ENCODE measurements at places on chromosomes 16 and 17.

- no peaks in the 10 kb centered on the region for H3K36me3 ChIP-seq
- no peak overlapping the region for H3K27ac ChIP-seq
- no peak for DNase-seq
Measured at GRCh38 chr16:27759967-27760788, 210.2 kb downstream of the KATNIP start.

DNA sequence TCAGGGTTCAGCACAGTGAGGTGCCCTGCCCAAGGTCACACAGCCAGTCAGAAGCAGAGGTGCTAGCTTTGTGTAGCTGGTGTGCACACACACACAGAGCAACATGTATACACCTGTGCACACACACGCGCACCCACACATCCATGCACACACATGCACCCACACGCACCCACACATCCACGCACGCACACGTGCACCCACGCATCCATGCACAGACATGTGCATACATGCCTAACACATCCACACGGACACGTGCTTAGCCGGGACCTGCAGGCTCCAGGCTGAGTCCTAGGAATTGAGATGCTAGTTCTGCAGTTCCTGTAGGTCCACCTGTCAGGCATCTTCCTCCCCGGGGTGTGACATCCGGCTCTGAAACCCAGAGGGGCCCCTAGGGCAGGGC lies 13.0 kb upstream of the DPEP1 start:
- H3K4me3 ChIP-seq, result no peak overlapping the region
- DNase-seq, result no peak
- H3K27ac ChIP-seq, result no peak overlapping the region
- H3K36me3 ChIP-seq, result no peaks in the 10 kb centered on the region
- peaks cover 8% of the 10 kb centered on the region for H3K4me1 ChIP-seq

DNA sequence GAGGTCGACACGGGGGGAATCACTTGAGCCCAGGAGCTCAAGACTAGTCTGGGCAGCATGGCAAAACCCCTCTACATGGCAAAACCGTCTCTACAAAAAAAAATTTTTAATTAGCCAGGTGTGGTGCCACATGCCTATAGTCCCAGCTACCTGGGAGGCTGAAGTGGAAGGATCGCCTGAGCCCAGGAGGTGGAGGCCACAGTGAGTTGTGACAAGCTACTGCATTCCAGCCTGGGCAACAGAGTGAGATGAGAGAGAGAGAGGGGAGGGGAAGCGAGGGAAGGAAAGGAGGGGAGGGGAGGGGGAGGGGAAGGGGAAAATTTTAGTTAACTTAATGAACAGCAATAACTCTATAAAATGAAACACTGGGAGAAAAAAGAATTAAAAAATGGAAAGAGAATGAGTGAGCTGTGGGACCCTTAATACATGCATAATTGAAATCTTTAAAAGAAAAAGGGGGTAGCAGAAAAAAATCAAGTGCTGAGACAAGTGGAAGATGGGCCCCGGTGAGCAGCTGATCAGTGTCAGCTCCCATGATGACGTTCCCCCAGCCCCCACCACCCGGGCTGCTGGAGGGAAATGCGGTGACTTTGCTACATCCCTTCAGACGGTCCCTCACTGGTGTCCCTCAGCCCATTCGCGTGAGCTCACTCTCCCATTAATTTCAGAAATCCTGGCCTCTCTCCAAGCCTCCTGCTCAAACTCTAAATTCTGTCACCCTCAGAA lies 2.7 kb downstream of the ASGR2 start:
- no peaks in the 10 kb centered on the region for H3K36me3 ChIP-seq
- peaks cover 6% of the 10 kb centered on the region for H3K4me1 ChIP-seq
- no peak for DNase-seq
- no peaks in the 10 kb centered on the region for H3K27me3 ChIP-seq
- no peak overlapping the region for H3K27ac ChIP-seq

DNA sequence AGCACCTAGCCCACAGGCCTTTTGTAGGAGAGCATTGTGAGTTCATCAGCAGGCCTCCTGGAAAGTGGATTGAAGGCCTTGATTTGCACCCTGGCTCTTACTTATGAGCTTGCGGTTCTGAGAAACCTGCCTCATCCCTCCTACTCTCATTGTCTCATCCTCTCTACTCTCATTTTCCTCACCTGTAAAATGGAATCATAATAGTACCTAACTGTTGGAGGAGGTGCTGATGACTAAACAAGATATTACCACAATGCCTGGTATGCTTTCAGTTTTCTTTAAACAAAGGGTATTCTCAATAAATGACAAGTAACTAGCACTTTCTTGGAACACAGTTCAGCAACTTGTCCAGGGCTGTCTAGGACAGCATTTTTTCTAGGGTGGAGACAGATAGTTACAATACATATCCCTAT lies 243.1 kb upstream of the MAF start:
- H3K4me1 ChIP-seq, result peaks cover 34% of the 10 kb centered on the region
- no peak overlapping the region for H3K27ac ChIP-seq
- DNase-seq, result no peak
- no peaks in the 10 kb centered on the region for H3K36me3 ChIP-seq
- H3K27me3 ChIP-seq, result peaks cover 2% of the 10 kb centered on the region

- peak overlapping the region; percentile 63 for H3K27ac ChIP-seq
- no peak for DNase-seq
- H3K4me1 ChIP-seq, result no peaks in the 10 kb centered on the region
- no peak overlapping the region for H3K4me3 ChIP-seq
- H3K36me3 ChIP-seq, result peaks cover 66% of the 10 kb centered on the region
Measured at GRCh38 chr16:68186877-68187276, 49.0 kb downstream of the ESRP2 start.

- H3K4me1 ChIP-seq, result peaks cover 15% of the 10 kb centered on the region
- H3K36me3 ChIP-seq, result peaks cover 22% of the 10 kb centered on the region
- H3K4me3 ChIP-seq, result no peak overlapping the region
- no peak for DNase-seq
Measured at GRCh38 chr17:14144508-14144907, 75.2 kb downstream of the COX10 start.

DNA sequence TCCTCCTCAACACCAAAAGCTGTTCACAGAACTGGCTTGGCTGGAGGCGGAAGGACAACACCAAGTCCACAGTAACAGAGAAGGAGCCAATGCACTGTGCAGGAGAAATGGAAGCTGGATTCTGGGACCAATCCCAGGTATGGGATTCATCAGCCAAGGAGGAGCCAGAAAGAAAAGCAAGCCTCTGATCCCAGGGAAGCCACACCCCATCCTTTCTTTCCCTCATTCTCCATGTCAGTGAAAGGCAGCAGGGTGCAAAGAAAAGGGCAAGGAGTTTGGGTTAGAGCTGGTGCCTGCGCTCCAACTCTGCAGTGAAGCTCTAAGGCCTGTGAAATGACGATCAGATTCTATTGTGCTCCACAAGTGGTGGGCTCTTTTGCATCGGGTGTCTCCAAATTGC lies 11.0 kb downstream of the DCAKD start:
- H3K4me3 ChIP-seq, result no peak overlapping the region
- no peak overlapping the region for H3K27ac ChIP-seq
- peaks cover 9% of the 10 kb centered on the region for H3K36me3 ChIP-seq
- H3K4me1 ChIP-seq, result peaks cover 20% of the 10 kb centered on the region
- no peak for DNase-seq
- H3K27me3 ChIP-seq, result no peaks in the 10 kb centered on the region

DNA sequence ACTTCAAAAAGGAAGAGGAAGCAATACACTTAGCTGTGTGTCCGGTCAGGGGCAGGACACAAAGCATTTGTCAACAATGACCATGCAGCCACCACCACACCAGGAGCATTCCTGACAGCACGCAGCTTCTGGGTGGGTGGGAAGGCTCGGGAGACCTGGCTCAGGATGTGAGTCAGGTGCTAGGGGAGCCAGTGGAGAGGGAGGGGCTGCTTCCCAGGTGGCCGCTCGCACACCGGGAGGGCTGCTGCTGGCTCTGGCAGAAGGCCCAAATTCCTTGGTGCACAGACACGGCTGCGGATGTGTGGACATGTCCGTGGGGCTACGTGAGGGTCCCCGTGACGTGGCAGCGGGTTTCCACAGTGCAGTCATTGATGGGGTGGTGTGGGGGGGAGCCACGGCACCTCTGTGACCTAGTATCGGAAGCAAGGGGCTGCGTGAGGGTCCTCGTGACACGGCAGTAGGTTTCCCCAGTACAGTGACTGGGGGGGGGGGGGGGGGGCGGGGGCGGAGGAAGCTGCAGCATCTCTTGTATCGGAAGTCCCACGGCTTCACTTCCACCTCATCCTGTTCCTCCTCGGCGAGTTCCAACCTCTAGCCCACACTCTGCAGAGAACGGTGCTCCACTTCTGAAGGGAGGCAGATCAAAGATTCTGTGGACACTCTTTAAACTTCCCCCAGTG lies 112.8 kb downstream of the ZNF778 start:
- H3K36me3 ChIP-seq, result peaks cover 15% of the 10 kb centered on the region
- peak overlapping the region; percentile 26 for H3K4me3 ChIP-seq
- H3K27ac ChIP-seq, result no peak overlapping the region
- DNase-seq, result no peak
- no peaks in the 10 kb centered on the region for H3K27me3 ChIP-seq
- peaks cover 74% of the 10 kb centered on the region for H3K4me1 ChIP-seq

DNA sequence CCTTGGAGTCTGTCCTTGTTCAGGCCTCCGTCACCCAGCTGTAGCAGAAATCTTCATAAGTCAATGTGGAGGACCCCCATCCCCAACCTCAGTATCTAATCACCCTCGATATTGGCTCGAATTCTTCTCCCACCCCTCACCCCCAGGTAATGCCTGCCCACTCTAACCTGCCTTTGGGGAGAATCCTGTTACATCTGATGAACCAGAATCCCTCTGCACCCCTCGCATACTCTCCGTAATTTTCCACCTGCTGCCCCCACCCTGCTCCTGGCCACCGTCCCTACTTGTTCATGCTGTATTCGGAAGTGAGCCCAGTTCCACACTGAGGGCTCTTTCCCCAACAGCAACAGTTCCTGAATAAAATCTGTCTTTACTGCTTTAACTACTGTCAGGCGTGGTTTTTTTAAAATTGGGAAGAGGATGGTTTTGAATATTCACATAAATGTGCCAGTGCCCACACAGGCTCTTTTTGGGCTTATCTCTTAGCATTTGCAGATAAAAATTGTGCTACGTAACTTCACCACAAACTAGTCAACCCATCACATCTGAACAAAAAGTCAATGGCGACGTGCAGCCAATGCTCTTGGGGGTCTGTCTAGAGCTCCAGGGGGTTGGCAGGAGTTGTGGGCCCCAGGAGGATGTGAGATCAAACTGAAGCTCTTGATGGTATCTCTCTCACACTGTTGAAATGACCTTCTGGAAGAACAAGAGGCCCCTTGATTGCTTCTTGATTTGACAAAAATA lies 73.7 kb downstream of the NETO2 start:
- DNase-seq, result no peak
- peaks cover 8% of the 10 kb centered on the region for H3K27me3 ChIP-seq
- no peak overlapping the region for H3K27ac ChIP-seq
- no peak overlapping the region for H3K4me3 ChIP-seq
- no peaks in the 10 kb centered on the region for H3K36me3 ChIP-seq

DNA sequence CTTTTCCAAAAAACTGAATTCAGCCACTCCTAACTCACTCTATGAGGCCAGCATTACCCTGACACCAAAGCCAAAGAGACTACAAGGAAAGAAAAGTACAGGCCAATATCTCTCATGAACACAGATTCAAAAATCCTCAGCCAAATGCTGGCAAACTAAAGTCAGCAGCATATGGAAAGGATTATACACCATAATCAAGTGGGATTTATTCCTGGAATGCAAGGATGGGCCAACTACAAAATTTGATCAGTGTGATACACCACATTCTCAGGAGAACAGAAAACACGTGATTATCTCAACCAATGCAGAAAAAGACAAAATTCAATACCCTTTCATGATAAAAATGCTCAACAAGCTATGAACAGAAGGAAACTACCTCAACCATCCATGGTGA lies 7.7 kb upstream of the AATK start:
- DNase-seq, result no peak
- H3K4me1 ChIP-seq, result no peaks in the 10 kb centered on the region
- no peaks in the 10 kb centered on the region for H3K36me3 ChIP-seq
- H3K27me3 ChIP-seq, result peaks cover 2% of the 10 kb centered on the region
- no peak overlapping the region for H3K4me3 ChIP-seq

- no peak overlapping the region for H3K4me3 ChIP-seq
- H3K27ac ChIP-seq, result no peak overlapping the region
- DNase-seq, result no peak
- peaks cover 76% of the 10 kb centered on the region for H3K36me3 ChIP-seq
Measured at GRCh38 chr17:66661411-66662256, 173.3 kb upstream of the CACNG5 start.

DNA sequence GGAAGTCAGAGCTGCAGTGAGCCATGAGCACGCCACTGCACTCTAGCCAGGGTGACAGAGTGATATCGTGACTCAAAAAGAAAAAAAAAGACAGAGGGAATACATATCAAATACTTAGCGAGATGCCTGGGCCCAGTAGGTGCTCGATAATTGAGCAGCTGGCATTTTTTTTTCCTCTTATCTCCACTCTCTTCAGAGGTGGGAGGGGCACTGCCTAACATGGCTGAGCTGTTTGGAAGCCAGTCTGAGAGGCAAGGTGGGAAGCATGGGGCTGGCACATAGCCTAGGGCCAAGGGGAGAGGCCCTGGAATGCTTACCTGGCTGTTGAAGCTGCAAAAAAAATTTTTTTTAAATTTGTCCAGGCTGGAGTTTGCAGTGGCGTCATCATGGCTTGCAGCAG lies 38.4 kb downstream of the HIC1 start:
- no peaks in the 10 kb centered on the region for H3K27me3 ChIP-seq
- H3K4me1 ChIP-seq, result peaks cover 57% of the 10 kb centered on the region
- peaks cover 24% of the 10 kb centered on the region for H3K36me3 ChIP-seq
- H3K27ac ChIP-seq, result no peak overlapping the region
- H3K4me3 ChIP-seq, result no peak overlapping the region

- no peaks in the 10 kb centered on the region for H3K27me3 ChIP-seq
- no peaks in the 10 kb centered on the region for H3K36me3 ChIP-seq
- H3K27ac ChIP-seq, result no peak overlapping the region
- no peak overlapping the region for H3K4me3 ChIP-seq
Measured at GRCh38 chr17:53909802-53910201, 87.1 kb downstream of the KIF2B start.

DNA sequence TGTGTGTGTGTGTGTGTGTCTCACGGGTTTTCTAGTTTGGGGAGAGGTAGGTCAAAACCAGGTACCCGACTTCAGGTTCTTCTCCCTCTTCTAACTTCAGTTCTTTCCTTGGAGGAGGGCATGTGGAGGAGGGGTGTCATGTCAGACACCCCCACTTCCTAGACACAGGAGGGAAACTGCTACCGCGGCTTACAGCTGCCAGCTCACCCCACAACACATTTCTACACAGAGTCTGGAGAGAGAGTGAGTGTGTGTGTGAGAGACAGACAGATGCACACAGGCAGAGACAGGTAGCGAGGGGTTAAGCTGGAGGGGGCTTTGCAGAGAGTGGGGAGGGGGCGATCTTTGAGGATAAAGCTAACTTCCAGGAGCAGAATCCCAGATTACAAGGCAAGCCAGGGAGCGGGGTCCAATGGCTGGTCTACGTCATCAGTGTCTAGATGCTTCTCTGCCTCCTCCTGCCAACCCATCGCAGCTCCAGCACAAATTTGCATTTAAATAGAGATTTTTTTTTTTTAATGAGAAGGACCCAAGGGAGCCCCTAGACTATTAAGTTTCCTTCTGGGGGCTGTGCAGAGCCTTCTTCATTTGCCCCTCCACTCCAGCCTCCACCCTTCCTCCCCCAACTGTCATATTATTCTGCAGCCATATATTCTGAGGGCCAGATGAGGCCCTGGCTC lies 48.9 kb downstream of the MRM1 start:
- H3K36me3 ChIP-seq, result no peaks in the 10 kb centered on the region
- no peak overlapping the region for H3K4me3 ChIP-seq
- H3K27me3 ChIP-seq, result peaks cover 40% of the 10 kb centered on the region
- H3K4me1 ChIP-seq, result no peaks in the 10 kb centered on the region

Data from activated T-helper 2 cell treated with anti-CD3 and anti-CD28 coated beads, Interferon-gamma antibody, Interleukin-2, Interleukin-4, amounts not matched to agents 10 μg/mL and 5 μg/mL and 100 μg/mL, durations not matched to agents 14 hours and 24 hours and 36 hours (primary cell).